LHCN-M2 (cell line): ENCODE measurements at places on chromosomes 13 and 19. TPM values are rescaled to one million over a fixed set of nuclear protein-coding genes. Genes with fewer than 3 reads are reported as not detected.

DNA sequence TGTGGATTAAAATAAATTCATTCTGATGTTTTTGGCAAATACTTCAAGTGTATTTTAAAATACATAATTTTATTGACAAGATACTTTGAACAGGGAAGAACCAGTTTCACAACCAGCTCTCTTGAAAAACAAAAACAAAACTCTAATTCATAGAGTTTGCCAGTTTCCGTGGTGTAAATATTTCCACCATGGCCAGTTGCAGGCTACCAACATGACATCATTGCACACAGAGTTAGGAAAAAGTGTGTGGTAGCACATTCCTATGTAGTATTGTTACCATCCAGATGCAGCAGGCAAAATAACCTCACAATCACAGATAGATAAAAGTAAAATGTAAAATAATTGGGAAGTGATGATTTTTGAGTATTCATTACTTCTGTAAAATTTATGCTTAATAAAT is 7.7 kb upstream of the RNF113B start:
- peak; percentile 22 for DNase-seq

DNA sequence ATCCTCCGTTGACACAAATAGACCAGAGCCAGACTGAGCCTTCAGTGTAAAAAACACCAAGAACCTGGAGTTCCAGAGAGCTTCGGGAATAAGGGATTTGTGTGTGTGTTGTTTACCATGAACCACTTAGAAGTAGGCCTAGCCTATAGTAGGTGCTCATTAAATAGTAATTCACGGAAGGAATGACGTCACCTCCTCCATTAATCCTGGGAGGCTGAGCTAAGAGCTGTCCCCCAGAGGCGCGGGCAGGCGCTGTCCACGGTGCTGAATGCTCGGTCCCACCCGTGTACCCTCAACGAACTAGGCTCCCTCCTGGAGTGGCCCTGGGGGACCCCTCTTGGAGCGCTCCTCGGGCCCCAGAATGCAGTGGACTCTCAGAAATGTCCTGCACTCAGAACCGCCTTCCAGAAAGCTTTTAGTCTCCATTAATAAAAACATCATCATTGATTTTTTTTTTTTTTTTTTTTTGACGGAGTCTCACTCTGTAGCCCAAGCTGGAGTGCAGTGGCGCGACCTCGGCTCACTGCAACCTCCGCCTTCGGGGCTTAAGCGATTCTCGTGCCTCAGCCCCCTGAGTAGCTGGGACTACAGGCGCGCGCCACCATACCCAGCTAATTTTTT is 6.5 kb downstream of the UNC13A start:
- DNase-seq, result peak; percentile 19

DNA sequence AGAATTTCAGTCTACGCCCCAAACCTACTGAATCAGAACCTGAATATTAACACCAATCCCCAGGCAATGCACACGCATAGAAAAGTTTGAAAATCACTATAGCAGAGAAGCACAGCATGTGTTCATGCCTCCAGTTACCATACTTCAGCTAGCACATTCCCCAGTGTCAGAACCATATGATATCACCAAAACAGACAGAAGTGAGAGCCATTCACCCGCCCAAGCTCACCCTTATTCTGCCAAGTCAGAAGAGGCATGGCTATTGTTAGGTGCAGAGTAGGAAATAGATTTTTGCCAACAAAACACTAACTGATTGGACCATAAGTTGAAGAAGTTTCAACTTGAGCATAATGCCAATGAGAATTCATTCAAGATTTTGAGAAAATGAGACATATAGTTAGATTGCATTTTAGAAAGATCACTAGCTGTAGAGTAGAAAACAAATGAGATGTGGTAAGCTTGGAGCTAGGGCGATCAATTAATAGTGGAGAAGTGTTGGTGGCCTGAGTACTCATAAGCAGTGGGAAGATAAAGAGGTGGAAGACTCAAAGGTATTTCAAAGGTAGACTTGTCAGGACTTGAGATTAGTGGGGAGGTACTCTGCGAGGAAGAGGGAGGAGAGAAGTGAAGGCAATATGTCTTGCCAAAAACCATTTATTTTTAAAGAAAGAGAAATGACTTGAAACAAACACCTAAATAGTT is 492.4 kb downstream of the SUCLA2 start:
- DNase-seq, result no peak

GRCh38 chr13:108227651-108228272 is 9.6 kb downstream of the ABHD13 start:
- DNase-seq, result peak; percentile 36

DNA sequence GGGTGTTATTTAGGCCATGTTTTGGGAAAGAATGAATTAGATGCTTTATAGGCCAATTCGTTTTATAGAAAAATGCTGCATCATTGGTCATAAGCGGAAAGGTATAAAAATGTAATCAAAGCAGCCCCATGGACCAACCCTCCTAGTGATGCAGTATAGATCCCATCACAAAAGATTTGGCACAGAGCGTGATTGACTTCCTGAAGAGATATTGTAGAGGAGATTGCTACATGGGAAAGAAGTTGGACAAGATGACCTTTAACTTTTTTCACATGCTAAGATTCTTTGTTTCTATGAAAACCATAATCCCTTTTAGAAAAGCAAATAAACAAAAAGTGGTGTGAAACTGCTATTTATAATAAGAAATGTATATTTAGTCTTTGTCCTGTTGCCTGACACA is 136.5 kb upstream of the FNDC3A start:
- no peak for DNase-seq

GRCh38 chr13:46210362-46211083 is 1.2 kb upstream of the LRRC63 start:
- DNase-seq, result no peak

DNA sequence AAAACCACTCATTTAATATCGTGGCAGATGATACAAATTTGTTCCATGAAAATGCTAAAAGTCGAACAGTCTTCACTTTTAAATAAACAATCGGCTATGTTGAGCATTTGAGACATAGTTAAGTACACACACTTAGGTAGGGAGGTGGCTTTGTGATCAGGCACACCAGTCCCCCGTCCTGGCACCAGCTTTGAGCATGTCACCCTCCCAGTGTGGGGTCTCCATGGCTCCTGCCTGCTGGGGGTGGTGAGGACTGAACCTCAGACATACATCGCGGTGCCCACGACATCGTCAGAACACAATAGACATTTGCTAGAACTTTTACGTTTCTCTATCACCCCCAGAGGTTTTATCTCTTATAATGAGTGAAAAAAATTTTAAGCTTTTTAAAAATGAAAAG is 62.0 kb downstream of the RFX2 start:
- no peak for DNase-seq

- peak; percentile 76 for DNase-seq
Observed at GRCh38 chr19:7534531-7535046, 928 bp upstream of the PNPLA6 start.

DNA sequence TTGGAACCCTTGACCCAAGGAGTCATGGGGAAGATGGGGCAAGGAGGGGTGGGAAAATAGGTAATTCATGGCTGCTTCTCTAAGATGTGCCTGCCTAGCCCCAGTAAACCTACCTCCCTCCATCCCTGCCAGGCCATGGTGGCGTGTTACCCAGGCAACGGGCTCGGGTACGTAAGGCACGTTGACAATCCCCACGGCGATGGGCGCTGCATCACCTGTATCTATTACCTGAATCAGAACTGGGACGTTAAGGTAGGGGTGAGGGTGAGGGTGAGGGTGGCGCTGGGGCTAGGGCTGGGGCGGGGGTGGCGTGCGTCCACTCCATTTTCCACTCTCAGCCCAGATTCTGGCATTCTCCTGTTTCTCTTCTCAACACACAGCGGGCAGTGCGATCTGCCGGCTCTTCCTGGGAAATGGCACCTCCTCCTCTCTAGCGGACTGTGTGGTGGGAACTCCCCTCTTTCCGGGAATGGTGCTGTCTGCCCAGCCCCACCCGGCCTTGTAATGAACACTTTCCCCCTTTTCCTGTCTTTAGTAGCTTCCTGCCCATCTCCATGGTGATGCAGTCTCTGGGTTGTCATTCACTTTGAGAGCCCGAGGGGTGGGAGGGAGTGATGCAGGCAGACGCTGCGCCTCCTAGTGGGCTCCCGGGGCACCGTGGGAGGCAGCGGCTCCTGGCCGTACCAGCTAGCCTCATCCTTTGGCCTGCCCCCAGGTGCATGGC is 7.6 kb downstream of the EGLN2 start:
- peak; percentile 78 for DNase-seq

DNA sequence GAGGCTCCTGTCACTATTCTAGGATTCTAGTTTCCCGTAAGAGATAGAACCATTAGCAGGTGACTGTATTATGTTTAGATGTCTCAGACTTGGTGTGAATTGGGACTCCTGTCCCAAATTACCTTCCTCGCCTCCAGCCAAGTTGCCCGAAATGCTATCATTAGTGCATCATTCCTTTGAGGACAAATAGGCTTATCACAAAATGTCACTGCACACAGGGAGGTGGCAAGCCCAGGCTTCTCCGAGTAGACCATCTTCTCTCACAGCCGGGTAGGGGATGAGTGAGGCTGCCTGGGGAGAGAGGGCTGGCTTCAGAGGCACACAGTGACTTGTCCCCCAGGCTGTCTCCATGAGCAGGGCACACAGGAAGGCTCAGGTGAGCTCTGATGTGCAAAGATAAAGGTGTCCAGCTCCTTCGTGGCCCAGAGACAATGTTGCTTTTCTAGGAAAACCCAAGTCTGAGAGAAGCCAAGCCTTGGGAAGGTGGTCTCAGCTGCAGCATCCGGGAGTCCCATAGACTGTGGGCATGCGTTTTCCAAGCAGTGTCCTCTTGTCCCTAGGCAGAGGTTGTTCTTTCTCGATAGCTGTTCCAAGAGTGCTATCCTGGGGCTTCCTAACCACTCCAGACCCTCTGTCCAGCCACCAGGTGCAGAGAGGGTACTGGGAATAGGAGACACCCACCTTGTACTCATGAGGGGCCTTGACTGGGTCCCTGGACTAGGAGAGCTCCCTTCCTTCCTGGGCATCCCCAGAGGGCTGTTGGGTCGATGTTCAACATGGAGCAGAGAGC is 163.1 kb upstream of the TSHZ3 start:
- DNase-seq, result no peak

DNA sequence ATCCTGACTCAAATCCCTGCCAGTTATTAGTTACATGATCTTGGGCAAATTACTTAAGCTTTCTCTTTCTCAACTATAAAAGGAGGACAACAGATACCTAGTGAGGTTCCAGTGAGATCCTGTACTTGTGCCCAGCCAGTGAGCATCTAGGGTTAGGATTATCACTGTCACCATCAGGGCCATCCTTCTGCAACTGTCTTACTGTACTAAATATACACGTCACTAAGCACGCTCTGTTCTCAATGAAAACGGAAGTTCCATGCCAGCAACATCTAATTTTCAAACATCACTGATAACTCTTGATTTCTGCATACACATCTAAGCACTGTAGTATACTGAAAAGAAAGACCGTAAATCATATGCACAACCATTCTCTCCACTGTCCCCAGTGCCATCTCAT is 70.0 kb downstream of the FOXO1 start:
- DNase-seq, result no peak

GRCh38 chr13:43444081-43444480 is 342.7 kb downstream of the ENOX1 start:
- no peak for DNase-seq

GRCh38 chr13:85080691-85081090 is 718.5 kb downstream of the SLITRK6 start:
- DNase-seq, result no peak

DNA sequence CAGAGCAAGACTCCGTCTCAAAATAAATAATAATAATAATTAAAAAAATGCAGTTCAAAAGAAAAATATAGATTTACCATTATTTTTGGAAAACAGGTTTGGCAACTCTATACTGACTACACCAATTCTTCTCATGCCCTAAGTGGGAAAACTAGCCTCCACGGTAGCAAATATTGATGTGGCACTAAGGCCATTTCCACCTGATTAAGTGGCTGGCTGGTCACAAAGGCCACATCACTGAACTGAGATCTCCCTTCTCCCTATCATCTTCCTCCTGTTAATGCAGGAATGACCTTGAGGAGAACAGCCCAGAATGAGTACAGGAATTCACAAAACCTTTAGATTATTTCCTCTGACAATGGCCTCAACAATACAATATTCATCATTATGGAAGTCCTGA is 18.6 kb downstream of the ZNF814 start:
- DNase-seq, result no peak

DNA sequence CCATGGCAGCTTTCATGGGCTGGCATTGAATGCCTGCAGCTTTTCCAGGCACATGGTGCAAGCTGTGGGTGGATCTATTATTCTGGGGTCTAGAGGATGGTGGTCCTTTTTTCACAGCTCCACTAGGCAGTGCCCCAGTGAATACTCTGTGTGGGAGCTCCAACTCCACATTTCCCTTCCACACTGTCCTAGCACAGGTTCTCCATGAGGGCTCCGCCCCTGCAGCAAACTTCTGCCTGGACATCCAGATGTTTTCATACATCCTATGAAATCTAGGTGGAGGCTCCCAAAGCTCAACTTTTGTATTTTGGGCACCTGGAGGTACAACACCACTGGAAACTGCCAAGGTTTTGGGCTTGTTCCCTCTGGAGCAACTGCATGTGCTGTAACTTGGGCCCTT is 450.6 kb downstream of the LMO7 start:
- no peak for DNase-seq

GRCh38 chr13:70088926-70089325 is 18.7 kb upstream of the ATXN8OS start:
- DNase-seq, result no peak

DNA sequence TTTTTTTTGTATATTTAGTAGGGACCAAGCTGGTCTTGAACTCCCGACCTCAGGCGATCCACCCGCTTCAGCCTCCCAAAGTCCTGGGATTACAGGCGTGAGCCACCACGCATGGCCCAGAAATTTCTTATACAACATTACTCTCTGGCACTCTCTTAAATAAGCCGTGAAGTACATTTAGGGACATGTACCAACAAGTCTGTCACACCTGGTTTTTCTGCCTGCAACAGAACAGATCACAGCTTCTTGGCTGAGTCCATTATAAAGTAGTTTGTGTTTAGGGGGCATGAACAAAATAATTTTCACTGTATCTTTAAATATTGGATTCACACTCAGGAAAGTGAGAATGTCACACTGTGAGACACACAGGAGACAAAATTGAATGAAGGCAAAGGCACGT is 1567.3 kb downstream of the SLITRK5 start:
- DNase-seq, result no peak

DNA sequence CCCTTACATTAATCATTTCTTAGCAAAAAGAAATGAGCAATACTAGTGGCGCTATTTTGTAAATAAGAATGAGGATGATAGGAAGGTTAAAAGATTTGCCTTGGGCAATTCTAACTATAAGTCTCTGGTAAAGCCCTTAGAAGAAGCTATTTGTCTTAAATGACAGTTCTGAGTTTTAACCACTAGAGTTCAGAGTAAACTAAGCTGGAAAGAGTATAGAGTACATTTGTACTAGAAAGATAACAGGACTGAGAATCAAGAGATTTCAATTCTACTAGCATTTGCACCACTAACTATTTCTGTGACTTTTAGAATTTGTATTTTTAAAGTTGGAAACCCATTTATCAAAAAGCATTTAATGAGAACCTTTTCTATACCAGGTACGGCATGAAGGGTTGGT is 750.3 kb downstream of the OLFM4 start:
- no peak for DNase-seq

GRCh38 chr19:2413629-2414028 is 13.8 kb downstream of the TIMM13 start:
- DNase-seq, result no peak

GRCh38 chr13:51070005-51070649 is 40.9 kb downstream of the C13orf42 start:
- DNase-seq, result peak; percentile 70

Gene TMIGD2
- total RNA-seq, result not detected in 2 replicates

Gene TEX26
- not detected in 2 replicates for total RNA-seq

Gene SPACA4
- not detected in 2 replicates for total RNA-seq

Gene CLIP3
- total RNA-seq, result 5.3 and 6.3 TPM in 2 replicates

Gene LGALS7
- not detected in 2 replicates for total RNA-seq

Gene ZNF491
- total RNA-seq, result 0.80 and 0.90 TPM in 2 replicates
